Posterior vena cava (tissue), 2 donors: ENCODE measurements at places on chromosomes 4 and X. TPM values are rescaled to one million over a fixed set of nuclear protein-coding genes. Genes with fewer than 3 reads are reported as not detected.
A peak's percentile ranks its signal among the peaks of the same experiment; 100 is the strongest.

GRCh38 chr4:106694232-106694631, 325.7 kb upstream of the GIMD1 start:
- no peak for DNase-seq

DNA sequence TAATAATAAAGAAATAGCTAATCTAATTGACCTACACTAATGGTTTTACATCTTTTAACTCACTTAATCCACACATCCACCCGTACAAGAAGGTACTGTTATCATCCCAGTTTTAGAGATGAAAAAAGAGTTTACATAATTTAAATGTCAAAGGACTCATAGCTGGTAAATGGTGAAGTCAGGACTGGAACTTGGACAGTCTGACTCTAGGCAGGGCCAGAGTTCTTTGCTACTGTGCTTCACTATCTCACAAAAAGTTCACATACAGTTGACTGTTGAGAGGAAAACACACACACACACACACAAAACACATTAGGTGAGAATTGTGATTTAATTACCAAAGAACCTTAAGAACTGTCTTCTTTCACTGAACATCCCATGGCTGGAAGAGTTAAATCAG, 71.2 kb upstream of the PRSS48 start:
- no peak for DNase-seq

DNA sequence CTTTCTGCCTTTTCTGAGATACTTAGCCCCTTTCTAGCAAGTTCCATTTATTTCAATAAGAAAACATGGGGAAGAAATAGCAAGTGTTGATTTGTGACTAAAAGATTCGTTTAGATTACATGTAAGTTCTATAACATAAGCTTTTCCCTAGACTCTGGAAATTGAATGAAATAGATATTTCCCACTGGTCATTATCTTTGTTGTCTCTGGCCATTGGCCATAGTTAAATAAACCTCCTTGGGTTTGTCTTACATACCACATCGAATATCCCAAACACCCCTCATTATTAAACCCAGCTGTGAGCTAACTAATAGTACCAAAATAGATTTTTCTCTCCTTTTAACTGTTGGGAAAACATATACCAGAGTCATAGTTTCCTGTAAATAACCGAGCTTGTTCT, 534.8 kb downstream of the IQCM start:
- DNase-seq: no peak

GRCh38 chr4:3318561-3319021, 25.8 kb downstream of the RGS12 start:
- no peak for DNase-seq

- DNase-seq: no peak
These were observed 98.9 kb downstream of the PARM1 start for GRCh38 chr4:75031775-75032174.

DNA sequence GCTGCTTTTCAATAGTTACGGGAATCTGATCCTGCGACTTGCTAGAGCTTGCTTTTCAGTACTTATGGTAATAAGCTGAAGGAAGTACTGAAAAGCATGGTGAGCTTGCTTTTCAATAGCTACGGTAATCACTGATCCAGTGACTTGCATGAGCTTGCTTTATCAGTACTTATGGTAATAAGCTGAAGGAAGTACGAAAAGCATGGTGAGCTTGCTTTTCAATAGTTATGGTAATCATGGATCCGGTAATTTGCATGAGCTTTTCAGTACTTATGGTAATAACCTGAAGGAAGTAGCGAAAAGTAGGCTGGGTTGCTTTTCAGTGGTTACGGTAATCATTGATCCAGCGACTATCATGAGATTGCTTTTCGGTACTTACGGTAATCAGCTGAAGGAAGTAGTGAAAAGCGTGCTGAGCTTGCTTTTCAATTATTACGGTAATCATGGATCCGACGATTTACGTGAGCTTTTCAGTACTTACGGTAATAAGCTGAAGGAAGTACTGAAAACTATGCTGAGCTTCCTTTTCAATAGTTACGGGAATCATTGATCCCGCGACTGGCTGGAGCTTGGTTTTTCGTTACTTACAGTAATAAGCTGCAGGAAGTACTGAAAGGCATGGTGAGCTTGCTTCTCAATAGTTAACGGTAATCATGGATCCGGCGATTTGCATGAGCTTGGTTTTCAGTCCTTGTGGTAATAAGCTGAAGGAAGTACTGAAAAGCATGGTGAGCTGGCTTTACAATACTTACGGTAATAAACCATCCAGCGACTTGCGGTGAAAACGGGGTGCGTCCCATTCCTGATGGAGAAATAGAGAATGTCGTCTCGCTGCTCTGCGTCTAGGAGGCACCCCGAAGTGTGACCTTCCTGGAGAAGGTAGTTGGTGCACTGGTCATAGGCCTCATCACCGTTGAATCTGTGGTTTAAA, 6.5 kb downstream of the CRLF2 start:
- peak; percentile 4 for DNase-seq

DNA sequence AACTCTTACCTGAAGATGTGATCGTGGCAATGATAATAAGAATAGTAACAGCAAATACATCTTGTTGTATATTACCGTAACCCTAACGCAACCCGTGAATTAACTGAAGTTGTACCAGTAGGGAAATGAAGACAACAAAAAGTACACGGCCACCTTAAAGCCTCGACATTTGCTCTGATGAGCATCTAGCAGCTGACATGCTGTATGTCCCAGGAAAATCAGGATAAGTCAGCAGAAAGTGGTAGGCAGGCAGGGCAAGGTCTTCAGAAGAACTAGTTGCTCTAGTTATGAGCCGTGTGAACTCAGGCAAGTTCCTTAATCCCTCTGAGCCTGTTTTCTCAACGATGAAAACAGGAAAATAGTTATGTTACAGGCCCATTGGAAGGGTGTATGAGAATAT, 7.7 kb upstream of the ASB5 start:
- DNase-seq: no peak

GRCh38 chr4:76872556-76872955, 25.4 kb downstream of the SOWAHB start:
- no peak for DNase-seq

GRCh38 chrX:150719621-150720020, 26.4 kb downstream of the MTMR1 start:
- no peak for DNase-seq

The CTPS2 gene
- total RNA-seq: 8.5 TPM

The BCORL1 gene
- 14.8 TPM for total RNA-seq

The GLRB gene
- 4.1 TPM for total RNA-seq
